Activated effector memory CD4-positive, alpha-beta T cell treated with Interleukin-2 at 50 U/mL for 16 hours (primary cell): ENCODE measurements at places on chromosomes 1 and 21.

- DNase-seq = no peak
These were observed 76.1 kb downstream of the PTPN14 start for GRCh38 chr1:214475331-214475730.

- DNase-seq = no peak
These were observed 39.8 kb downstream of the LHX4 start for GRCh38 chr1:180269645-180270529.

DNA sequence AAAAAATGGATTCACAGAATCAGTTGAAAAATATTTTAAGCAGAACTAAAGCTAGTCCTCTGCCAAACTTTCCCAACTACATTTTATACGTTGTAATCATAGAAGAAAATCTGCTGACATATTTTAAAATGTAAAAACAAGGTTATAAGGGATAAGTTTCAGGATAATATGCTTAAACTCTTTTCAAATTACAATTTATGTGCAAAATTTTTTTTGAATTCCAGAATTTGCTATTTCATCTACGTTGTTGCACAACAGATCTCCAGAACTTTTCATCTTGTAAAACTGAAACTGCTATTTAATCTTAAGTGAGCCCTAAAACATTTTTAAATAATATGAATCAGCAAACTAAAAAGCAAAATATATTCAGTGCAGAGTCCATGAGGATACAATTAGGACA lies 5.9 kb downstream of the EDEM3 start:
- no peak for DNase-seq

DNA sequence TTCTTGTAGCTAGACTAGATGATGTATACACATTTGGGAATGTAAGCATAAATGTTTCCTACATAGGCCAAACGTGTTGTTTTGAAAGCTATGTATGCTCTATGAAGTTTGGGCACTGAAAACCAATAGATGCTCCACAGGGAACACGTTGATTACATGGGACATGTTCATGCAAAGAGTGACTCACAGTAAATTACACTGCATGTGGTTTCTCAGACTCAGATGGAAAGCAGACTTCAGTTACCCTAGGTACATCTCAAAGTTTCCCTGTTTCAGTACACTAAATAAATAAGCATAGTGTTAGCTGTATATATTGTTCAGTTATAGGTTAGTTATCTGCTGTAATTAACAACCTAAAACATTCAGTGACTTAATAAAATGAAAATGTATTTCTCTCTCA lies 301.9 kb upstream of the RUNX1 start:
- DNase-seq = no peak

GRCh38 chr1:113390871-113391648 lies 745 bp downstream of the MAGI3 start:
- peak; percentile 38 for DNase-seq

GRCh38 chr1:230176871-230177411 lies 109.9 kb downstream of the GALNT2 start:
- no peak for DNase-seq

GRCh38 chr1:192977089-192977706 lies 82.0 kb downstream of the UCHL5 start:
- no peak for DNase-seq

GRCh38 chr1:86823821-86824500 lies 90.0 kb downstream of the SELENOF start:
- DNase-seq = no peak
